Stimulated activated CD4-positive, alpha-beta T cell treated with anti-CD3 and anti-CD28 coated beads, Interleukin-1b, Interleukin-23, amount 100 ng/mL, for 24 hours (primary cell): ENCODE measurements at places on chromosomes 3 and 15.

- no peak for DNase-seq
These were observed 192.9 kb upstream of the IL12A start for GRCh38 chr3:159795681-159796175.

- DNase-seq = no peak
These were observed 119.9 kb upstream of the CBLB start for GRCh38 chr3:105988540-105989212.

GRCh38 chr3:11632564-11632963 is 11.2 kb downstream of the VGLL4 start:
- no peak for DNase-seq

GRCh38 chr3:63351159-63352007 is 73.3 kb downstream of the SYNPR start:
- DNase-seq = no peak

GRCh38 chr15:64991536-64992135 is 1.9 kb upstream of the SPG21 start:
- no peak for DNase-seq

GRCh38 chr3:52195823-52196331 is 2.1 kb upstream of the ALAS1 start:
- no peak for DNase-seq

- DNase-seq = no peak
These were observed 10.5 kb upstream of the SH3GL3 start for GRCh38 chr15:83436513-83437158.

DNA sequence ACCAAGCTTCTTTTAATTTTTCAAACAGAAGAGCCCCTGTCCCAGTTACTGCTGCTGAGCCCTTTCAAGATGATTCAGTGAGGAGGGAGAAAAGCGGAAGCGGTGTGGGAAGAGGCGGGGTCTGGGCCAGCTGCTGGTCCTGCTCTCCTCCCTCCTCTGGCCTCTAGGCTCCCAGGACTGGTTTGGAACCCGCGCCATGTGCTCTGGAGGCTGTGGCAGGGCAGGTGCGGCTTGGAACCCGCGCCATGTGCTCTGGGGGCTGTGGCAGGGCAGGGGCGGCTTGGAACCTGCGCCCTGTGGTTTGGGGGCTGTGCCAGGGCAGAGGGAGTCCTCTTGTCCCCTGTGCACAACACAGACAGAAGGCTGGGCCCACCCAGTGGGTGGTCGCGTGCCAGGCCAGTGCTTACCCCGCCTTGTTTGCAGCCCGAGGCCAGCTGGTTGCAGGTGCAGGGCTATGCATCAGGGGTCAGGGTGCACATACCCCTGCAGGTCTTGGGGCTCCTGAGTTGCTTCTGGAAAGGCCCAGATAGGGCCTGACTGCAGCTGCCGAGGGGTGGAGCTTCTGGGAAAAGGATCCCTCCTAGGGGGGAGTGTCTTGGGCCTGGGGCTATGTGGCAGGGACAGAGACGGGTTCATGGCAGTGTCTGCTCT is 12.2 kb downstream of the ALG1L2 start:
- DNase-seq = no peak

DNA sequence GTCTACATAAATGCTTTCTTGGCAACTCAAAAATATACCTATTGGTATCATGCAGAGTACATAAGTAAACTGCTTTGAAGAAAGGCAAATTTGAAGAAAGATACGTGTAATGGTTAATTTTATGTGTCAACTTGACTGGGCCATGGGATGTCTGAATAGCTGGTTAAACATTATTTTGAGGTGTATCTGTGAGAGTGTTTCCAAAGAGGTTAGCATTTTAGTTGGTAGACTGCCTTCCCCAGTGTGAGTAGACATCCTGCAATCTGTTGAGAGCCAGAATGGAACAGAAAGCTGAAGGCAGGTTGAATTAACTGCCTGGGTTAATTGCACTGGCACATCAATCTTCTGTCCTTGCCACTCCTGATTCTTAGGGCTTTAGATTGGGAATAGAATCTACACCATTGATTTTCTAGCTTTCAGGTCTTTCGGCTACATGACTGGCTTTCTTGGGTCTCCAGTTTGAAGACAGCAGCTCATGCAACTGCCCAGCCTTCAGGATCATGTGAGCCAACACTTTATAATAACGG is 98.3 kb downstream of the CMSS1 start:
- DNase-seq = no peak

- peak; percentile 24 for DNase-seq
These were observed 993 bp downstream of the PLCL2 start for GRCh38 chr3:16885593-16886302.

GRCh38 chr15:63593705-63594671 is 3.2 kb upstream of the FBXL22 start:
- no peak for DNase-seq

- no peak for DNase-seq
These were observed 20.4 kb downstream of the SLC7A14 start for GRCh38 chr3:170565495-170565894.

DNA sequence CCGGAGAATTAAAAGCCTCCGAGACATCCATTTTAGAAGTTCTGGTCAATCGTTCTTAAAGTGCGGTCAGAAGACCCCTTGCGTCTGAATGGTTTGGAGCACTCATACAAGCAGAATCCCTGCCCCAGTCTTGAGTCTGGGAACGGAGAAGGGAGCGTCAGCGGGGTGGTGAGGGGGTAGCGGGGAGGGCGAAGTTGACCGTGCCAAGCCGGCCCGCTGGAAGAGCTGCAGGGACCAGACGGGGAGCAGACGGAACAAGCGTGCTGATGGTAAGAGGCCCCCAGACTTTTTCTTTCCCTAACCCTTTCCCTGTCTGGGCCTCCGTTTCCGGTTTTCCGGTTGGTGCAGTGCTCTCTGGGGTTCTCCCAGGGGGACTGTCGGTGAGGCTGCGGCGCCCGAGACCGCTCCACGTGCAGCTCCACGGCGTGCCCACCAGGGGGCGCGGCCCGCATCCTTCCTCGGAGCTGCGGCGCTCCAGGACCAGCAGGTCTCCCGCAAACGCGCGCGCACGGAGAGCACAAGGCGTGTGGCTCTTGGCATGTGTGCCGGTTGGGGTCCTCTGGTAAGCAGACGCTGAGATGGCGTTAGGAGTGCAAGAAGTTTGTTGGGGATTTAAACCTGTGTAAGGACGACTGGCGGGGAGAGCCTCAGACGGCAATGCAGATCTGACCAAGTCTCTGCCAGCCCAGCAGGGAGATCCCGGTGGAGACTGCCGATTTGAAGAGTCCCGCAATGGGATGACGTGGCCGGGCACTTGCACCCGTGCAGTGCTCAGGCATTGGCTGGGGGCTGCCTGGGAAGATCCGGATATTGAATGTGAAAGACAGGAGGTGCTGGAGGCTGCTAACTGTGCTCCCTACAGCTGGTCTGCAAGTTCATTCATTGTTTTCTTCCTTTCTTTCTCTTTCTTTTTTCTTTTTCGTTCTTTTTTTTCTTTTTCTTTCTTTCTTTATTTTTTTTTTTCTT is 19.2 kb upstream of the CORO2B start:
- peak; percentile 56 for DNase-seq

DNA sequence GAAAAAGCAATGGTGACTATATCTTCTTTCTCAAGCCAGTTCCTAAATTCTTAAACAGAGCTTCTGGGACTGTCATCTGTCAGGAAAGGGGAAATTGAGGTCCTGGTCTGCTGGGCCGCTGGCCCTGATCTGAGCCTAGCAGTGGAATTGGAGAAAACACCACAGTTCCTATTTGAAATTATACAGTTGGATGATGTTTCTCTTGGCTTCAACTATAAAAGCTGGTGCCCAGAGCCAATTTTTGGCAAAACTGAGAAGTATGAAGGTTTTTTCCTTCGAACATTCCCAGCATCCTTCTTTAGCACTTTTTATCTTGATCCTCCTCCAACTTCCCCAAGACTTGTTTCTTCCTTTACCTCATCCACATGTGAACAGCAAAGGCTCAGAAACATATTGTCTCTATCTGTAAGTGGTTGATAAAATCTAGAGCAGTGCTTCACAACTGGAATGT is 83.9 kb downstream of the CD47 start:
- no peak for DNase-seq

- no peak for DNase-seq
These were observed 26.0 kb downstream of the SYNM start for GRCh38 chr15:99130765-99131440.

- no peak for DNase-seq
These were observed 16.5 kb downstream of the SEMA7A start for GRCh38 chr15:74417225-74417624.

- no peak for DNase-seq
These were observed 215.8 kb upstream of the CADM2 start for GRCh38 chr3:84742915-84743425.

DNA sequence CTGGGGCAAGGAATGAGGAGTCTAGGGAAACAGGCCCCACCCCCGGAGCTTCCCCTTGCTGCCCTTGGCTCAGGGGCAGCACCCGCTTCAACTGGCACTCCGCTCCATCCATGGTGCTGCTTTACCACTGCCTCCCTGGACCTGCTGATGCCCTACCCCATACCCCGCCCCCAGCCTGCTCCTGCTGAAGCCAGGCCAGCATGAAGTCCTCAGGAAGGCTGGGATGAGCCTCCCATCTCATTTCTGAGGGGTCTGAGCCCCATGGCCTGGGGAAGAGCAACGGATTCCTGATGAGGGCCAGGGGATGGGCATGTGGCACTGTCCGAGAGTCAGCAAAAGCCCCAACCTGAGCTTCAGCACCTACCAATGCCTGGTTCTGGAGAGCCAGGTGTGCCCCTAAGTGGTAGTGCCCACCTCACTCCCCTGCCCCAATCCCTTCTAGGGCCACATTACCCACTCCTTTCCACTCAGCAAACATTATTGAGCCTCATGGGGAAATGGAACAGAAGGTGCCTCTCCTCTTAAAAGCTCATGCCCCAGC is 21.0 kb downstream of the SEC61A1 start:
- DNase-seq = no peak

DNA sequence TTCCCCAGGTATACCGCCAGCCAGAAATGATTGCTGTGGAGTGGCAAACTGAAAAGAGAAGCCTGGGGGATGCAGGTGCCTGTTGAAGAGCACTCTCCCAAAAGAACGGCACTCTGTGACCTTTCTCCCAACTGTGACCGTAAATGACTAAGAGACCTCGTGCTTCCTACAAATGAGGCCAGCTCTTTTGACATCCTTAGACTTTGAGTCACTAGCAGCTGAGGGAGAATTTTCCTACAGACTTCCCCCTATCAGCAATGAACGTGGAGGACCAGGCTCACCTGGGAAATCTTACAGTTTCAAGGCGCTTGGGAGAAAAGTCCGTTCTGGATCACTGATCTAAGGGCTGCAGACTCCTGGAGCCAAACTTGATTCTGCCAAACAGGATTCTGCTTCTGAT is 8.6 kb downstream of the AQP9 start:
- no peak for DNase-seq

DNA sequence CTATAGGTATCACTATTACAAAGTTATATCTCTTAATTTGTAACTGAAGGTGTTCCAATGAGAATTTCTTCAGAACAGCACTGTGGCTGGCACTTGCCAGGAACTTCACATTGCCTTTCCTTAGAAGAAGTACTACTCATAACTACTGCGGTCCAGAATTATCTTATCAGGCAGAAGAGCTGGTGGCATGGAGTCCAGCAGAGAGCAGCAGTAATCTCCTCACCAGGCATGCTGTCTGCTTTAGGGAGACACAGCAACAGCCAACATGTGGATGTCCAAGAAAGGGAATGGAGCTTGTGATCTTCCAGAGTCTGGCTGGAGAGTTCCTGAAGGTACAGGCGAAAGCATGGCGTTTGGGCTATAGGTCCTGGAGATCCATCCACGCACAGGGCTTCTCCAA is 919.7 kb upstream of the NR2F2 start:
- no peak for DNase-seq

- no peak for DNase-seq
These were observed 70.0 kb upstream of the HEG1 start for GRCh38 chr3:125125821-125126245.

GRCh38 chr3:54279005-54279583 is 156.7 kb downstream of the CACNA2D3 start:
- DNase-seq = no peak

GRCh38 chr3:46831841-46832240 is 31.4 kb downstream of the MYL3 start:
- no peak for DNase-seq

- DNase-seq = no peak
These were observed 68.6 kb upstream of the ATP13A3 start for GRCh38 chr3:194555175-194556062.

DNA sequence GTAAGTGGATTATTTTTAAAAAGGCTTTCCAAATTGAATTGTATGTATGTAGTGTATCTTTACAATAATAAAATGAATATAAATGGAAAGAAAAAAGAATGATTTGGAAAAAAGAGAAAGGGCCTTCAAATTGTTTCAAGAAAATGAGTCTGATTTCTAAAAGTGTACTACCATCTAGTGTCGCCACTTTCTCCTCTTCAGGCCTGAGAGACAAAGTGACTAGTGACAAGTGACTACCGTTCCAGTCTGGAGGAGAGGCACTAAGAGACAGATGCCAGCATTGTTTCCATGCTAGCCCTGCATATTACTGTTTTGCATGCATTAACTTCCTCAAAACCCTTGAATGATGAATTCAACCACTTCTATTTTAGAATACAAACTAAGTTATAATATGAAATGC is 39.3 kb downstream of the P3H2 start:
- no peak for DNase-seq

DNA sequence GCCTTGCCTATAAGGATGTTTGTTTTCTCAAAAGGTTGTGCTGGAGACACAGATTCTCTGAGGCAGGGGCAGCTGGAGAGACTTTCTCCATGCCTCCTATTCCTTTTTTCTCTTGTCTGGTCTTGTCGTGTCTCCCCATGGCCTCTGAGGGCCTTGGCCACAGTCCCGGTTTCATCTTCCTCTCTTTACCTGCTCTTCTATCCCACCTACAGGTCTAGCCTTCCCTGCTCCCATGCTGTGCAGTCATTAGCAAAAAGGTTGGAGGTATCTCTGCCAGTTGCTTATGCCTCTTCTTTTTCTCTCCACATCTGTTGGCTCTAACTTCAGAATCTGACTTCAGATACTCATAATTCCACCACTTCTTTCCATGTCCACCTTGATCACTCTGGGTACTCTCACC is 191.1 kb downstream of the IL20RB start:
- DNase-seq = no peak

DNA sequence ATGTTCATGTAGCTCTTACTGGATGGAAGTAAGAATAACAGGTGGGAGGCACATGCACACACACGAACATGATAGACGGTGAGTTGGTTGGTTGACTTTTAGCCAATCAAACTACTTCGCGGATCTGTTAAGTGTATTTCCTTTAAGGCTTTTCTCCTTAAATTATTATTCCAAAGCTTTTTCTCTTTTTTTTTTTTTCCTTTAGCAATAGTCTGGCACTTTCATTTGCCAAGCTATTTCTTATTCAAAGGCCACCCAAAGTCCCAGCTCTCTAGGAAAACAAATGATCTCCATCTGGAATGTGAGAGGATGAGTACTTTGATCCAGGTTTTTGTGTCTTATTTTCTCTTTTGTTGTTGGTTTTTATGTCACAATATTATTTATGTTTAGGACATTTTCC is 141.1 kb downstream of the TPRG1 start:
- no peak for DNase-seq
